Caki2 (cell line): ENCODE measurements at places on chromosomes 16 and 17.

- DNase-seq, result no peak
Measured at GRCh38 chr17:55069983-55070529, 101.5 kb downstream of the STXBP4 start.

GRCh38 chr17:57810721-57811637 lies 38.9 kb downstream of the MRPS23 start:
- DNase-seq, result no peak

- DNase-seq, result peak; percentile 95
Measured at GRCh38 chr17:19317359-19318095, 45.0 kb downstream of the B9D1 start.

DNA sequence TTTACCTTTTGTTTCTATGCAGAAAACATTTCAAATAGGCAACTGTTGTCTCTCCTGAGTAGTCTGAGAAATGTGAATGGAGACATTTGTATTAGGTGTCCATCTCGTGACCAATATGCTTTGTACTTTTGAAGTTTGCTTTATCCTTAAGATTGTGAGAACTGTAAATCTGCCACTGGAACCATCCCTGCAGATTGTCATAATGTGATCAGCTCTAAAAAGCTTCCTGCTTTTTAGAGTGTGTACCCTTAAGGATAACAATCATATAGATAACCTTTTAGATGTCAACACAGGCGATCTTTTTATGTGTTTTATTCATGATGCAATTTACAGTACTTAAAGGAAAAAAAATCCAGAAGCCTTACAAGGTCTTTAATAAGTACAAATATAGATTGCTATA lies 63.5 kb downstream of the PRKCA start:
- no peak for DNase-seq

DNA sequence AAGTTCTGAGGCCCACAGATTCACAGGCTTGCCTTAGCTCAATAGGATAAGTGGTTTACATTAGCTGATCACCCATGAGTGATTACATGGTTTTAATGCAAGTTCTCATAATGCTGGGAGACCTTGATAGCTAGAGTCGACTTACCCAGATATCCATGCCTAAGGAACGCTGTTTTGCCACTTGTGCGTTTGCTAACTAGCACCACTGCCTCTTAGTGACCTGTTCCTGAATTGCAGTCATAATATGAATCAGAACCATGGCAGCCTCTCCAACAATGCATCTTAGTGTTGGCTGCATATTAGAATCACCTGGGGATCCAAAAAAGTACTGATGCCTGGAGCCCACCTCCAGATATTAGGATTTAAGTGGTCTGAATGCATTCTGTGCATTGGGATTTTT lies 251.1 kb upstream of the CDH5 start:
- DNase-seq, result no peak

DNA sequence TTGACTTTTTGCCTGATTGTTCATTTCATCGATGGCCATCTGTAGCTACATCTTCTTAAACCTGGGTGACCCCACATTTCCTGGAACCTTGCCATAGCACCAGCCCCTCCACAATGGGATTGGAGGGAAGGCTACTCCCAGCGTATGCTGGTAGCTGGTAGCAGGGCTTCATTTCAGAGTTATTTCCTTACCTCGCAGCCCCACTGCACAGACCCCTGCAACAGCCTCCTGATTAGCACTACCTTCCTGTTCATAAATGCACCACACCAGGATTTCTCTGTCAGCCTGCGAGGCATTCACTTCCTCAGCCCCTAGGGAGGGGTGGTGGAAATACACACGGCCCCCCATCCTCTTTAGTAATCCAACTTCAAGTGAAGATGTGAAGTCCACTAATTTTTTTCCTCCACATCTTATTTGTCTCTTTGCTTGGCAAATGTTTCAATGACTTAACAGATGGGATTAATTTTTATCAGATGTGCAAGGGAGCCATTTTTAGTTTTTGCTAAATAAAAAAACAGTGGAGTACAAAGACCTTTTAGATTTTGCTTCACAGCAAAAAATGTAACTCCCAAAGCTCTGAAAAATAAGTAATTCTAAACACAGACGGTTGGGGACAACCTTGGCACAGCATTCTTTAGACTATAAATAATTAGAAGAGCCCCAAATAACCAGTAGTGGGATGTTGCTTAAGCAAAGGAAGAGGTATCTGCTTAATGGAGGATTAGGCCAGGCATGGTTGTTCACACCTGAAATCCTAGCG lies 76.6 kb downstream of the CLEC16A start:
- no peak for DNase-seq

DNA sequence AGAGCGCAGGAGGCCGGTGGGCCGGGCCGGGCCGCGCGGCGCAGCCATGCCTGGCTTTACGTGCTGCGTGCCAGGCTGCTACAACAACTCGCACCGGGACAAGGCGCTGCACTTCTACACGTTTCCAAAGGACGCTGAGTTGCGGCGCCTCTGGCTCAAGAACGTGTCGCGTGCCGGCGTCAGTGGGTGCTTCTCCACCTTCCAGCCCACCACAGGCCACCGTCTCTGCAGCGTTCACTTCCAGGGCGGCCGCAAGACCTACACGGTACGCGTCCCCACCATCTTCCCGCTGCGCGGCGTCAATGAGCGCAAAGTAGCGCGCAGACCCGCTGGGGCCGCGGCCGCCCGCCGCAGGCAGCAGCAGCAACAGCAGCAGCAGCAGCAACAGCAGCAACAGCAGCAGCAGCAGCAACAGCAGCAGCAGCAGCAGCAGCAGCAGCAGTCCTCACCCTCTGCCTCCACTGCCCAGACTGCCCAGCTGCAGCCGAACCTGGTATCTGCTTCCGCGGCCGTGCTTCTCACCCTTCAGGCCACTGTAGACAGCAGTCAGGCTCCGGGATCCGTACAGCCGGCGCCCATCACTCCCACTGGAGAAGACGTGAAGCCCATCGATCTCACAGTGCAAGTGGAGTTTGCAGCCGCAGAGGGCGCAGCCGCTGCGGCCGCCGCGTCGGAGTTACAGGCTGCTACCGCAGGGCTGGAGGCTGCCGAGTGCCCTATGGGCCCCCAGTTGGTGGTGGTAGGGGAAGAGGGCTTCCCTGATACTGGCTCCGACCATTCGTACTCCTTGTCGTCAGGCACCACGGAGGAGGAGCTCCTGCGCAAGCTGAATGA lies 606 bp downstream of the THAP11 start:
- DNase-seq, result no peak

- DNase-seq, result peak; percentile 68
Measured at GRCh38 chr17:73705594-73705993, 61.3 kb upstream of the SDK2 start.
